Adrenal gland (tissue), 19 donors: ENCODE measurements at places on chromosomes 2 and 18. TPM values are rescaled to one million over a fixed set of nuclear protein-coding genes. Genes with fewer than 3 reads are reported as not detected.

CD207 gene
- not detected for polyA plus RNA-seq

LIPG gene
- polyA plus RNA-seq: 0.16 TPM

ACADL gene
- 0.64 TPM for polyA plus RNA-seq

DSC3 gene
- 0.48 TPM for polyA plus RNA-seq

FSHR gene
- polyA plus RNA-seq: not detected

ACTG2 gene
- 66.9 TPM for polyA plus RNA-seq

FAM228A gene
- 2.4 TPM for polyA plus RNA-seq

ACMSD gene
- polyA plus RNA-seq: not detected

SERPINB12 gene
- polyA plus RNA-seq: not detected
